Activated T-helper 1 cell treated with anti-CD3 and anti-CD28 coated beads, Interleukin-2, amount 50 U/mL, for 16 hours (primary cell): ENCODE measurements at places on chromosomes 11 and 22.

- DNase-seq, result no peak
Observed at GRCh38 chr11:128697645-128698174, 3.8 kb downstream of the FLI1 start.

- no peak for DNase-seq
Observed at GRCh38 chr22:19394274-19395050, 37.1 kb downstream of the HIRA start.

DNA sequence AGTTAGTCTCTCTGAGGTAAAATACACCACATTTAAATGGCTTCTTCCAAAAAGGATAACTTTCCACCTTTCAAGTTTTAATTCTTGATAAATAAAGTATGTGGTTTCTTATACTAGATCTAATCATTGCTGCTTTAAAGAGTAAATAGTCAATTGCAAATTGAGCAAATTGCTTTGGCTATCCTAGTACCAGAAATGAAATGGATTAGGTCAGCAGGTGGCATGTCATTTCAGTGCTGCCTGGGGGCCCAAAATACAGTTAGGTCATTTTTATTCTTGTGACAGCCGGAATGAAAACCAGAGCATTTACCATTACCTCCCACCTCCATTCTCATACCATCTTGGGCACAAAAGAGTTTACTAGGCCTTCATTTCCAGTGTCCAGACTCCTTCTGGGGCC, 70.2 kb downstream of the PHF21A start:
- no peak for DNase-seq

GRCh38 chr11:45872651-45873356, 12.6 kb upstream of the MAPK8IP1 start:
- DNase-seq, result no peak

DNA sequence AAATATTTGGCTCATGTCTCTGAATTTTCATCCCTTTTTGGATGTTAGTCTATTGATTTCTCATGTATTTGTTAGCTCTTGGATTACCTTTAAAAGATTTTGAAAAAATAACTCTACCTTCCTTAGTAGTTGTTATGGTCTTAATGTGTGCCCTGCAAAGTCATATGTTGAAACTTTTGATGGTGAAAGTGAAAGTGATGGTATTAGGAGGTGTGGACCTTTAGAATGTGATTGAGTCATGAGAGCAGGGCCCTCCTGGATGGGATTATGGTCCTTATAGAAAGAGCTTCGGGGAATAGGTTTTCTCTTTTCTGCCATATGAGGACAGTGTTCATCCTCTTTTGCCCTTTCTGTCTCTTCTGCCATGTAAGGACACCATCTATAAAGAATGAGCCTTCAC, 33.6 kb upstream of the MPPED2 start:
- no peak for DNase-seq

DNA sequence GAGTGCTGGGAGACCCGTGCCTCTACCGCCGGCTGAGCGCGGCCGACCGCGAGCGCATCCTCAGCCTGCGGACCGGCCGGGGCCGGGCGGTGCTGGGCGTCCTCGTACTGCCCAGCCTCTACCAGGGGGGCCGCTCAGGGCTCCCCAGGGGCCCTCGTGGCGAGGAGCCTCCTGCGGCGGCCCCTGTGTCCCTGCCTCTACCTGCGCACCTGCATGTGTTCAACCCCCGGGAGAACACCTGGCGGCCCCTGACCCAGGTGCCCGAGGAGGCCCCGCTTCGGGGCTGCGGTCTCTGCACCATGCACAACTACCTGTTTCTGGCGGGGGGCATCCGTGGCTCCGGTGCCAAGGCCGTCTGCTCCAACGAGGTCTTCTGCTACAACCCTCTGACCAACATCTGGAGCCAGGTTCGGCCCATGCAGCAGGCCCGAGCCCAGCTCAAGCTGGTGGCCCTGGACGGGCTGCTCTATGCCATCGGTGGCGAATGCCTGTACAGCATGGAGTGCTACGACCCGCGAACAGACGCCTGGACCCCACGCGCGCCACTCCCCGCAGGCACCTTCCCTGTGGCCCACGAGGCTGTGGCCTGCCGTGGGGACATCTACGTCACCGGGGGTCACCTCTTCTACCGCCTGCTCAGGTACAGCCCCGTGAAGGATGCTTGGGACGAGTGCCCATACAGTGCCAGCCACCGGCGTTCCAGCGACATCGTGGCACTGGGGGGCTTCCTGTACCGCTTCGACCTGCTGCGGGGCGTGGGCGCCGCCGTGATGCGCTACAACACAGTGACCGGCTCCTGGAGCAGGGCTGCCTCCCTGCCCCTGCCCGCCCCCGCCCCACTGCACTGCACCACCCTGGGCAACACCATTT, 3.5 kb downstream of the KLHDC7B start:
- no peak for DNase-seq

GRCh38 chr11:43067681-43068080, 244.1 kb upstream of the API5 start:
- no peak for DNase-seq

DNA sequence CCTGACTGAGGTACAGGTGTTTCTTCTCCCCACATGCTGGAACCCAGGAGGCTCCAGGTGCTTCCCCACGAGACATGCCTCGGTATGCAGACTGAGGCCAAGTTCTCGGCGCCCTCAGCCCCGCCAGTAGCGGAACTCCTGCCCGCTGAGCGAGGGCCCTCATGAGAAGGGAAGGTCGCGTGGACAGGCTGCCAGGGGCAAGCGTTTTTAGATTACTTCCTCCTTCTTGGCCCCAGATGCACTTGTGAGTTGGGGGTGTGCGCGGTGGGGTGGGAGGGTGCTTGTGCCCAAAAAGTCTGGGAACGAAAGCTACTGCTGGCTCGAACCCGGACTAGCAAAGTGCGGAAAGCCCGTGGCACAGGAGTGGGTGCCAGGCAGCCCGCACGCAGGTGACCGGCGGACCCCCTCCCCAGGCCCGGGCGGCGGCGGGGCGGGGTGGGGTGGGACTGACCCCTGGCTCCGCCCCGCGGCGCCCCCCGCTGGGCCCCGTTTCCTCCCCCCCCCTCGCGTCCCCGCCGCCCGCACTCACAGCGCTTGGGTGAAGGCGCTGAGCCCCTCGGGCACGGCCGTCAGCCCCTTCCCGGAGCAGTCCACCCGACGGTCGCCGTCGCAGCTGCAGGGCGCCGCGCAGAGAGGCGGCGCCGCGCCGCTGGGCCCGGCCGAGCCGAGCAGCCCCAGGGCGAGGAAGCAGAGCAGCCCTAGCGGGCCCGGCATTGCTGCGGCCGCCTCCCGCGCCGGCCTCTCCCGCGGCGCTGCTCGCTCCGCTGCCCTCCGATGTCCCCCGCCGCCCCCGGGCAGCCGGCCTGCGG, 797 bp downstream of the LGR4 start:
- peak; percentile 2 for DNase-seq

GRCh38 chr11:117075186-117075585, 23.0 kb downstream of the SIK3 start:
- no peak for DNase-seq

DNA sequence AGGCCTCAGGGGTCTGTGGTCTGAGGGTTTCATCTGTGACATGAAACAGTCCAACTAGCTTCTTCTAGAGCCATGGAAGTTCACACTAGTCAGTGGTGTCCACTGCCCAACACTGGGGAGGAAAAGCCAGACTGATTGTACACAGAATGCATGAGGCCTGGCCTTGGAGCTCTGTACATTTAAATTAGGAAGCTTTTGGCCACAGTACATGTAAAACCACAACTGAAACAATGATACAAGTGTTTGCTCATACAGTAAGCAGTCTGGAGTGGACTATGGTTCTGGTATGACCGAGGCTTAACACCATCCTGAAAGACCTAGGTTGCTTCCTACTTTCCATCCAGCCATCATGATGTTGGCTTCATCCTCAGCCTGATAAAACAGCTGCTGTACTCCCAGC, 73.8 kb upstream of the SESN3 start:
- no peak for DNase-seq

- DNase-seq, result no peak
Observed at GRCh38 chr22:27798511-27799014, 3.0 kb downstream of the MN1 start.

- no peak for DNase-seq
Observed at GRCh38 chr22:49134076-49134475, 693.6 kb downstream of the BRD1 start.

DNA sequence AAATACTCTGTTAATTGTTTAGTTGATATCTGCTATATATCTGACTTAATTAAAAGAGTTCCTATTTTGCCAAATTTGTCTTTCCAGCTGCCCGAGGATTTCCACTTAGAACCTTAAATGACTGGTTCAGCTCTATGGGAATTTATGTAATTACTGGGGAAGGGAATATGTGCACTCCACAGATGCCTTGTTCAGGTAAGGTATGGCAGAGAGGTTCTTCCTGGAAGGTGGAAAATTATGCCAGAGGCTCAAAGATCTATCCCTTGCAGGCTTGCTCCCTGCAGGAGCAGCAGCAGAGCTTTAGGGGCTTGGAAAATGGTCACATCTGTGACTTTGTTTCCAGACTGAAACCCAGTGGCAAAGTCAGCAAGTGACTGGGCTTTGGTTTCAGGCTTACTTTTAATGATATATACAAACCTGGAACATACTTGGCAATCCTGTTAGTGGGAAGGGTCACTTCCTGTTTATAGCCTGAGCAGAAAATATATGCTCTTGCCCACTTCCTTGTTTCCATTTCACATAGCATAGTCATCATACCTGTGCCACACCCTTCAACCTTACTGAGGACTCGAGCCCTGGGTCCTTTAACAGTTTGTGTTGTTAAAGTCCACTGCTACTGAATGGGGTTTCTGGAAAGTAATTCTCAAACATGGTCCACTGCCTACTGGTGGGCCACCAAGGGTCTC, 23.7 kb downstream of the WBP2NL start:
- DNase-seq, result no peak

DNA sequence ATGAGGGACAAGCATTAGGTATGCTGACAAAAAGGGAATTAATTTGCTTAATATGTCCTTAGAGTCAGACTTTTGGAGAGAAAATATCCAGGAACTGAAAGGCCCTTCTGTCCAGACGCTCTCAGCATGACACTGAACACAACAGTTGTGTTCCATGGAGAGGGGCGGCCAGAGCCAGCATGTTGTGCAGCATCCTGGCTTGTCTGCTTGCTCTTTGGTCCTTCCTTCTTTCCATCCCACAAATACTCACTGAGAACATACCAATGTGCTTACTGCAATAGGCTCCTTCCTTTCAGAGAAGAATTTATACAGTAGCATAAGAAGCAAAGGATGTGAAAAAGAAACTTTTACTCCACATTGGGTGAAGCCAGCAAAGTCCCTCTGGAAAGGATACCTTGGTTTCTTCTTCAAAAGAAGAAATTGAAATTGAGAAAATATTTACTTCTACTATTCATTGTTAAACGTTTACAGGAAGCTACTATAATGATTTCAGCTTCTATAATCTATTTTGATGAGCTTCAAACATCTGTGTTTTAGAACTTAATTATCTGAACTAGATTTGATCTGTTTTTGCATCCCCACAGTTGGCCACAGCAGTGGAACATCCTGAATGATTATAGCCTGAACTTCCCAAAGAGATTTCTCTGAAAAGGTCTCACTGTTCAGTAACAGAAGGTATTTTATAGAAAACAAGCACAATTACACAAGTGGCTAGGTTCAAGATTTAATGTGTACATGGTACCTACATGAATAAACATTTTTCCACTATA, 304.1 kb upstream of the PITPNB start:
- no peak for DNase-seq

DNA sequence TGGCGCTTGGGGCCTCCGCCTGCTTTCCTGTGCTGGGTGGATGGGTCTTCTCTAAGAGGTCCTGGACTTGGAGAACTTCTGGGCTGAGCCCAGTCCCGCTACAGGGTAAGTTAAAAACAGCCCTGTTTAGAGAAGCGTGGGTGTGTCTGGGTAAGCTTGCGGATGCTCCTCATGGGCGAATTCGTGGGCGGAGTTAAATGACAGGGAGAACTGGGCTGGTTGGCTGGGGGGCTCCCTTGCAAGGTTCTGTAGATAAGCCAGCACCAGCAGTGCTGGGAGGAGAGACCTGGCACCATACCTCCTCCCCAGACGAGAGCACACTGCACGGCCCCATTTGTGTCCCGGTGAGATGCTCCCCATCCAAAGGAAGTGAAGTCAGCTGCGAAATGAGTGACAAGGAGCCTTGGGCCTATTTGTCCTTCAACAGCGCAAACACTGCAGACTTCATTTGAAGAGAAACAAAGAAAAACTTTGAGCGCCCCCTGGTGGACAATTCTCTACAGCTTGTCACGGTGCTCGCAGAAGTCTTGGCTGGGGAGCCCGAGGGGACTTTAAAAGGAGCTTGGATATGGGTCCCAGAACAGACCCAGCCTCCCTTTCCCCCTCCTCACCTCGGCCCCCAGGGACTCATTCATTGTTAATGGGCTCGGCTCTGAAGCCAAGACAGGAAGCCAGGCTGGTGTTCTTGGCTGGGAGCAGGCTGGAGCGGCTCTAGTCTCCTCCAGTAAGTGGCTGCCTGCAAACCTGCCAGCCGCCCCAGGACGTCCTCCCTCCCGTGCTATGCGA, 39.5 kb downstream of the TP53I11 start:
- DNase-seq, result peak; percentile 69

GRCh38 chr11:72568861-72569260, 105.4 kb downstream of the PDE2A start:
- DNase-seq, result no peak

- peak; percentile 72 for DNase-seq
Observed at GRCh38 chr11:118608360-118609227, 1.2 kb downstream of the PHLDB1 start.

DNA sequence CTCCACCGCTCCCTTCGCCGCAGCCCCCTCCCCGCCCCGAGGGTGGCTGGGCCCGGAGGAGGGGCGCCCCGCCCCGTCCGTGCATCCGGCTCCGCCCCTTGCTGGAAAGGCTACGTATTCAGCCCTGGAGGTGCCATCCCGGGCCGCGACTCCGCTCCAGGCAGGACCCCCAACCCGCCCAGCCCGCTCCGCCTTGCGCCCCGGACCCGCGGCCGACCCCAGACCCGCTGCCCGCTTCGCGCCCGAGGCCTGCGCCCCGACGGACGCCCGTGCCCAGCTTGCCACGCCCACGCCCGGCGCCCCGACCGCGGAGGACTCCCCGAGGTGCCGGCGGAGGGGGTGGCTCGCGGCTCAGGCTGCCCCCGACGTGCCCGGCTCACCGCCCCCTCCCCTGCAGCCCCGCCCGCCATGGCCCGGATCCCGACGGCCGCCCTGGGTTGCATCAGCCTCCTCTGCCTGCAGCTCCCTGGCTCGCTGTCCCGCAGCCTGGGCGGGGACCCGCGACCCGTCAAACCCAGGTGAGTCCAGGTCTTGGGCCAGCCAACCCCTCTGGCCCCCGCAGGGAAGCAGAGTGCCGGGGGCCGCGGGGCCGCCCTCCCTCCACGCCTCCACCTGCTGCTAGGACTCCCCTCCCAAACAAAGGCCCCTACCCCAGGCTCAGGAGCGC, at the start of gene ADM2:
ADM2 (plus strand) TSS at position 104 of the 667 bp plus-strand sequence; CDS start at position 409, 305 bp downstream.
- peak; percentile 49 for DNase-seq

- DNase-seq, result no peak
Observed at GRCh38 chr11:64456509-64457320, 97.8 kb downstream of the RPS6KA4 start.
